Tibial nerve (tissue), 4 donors: ENCODE measurements at places on chromosomes 6 and 20.
A peak's percentile ranks its signal among the peaks of the same experiment; 100 is the strongest.

DNA sequence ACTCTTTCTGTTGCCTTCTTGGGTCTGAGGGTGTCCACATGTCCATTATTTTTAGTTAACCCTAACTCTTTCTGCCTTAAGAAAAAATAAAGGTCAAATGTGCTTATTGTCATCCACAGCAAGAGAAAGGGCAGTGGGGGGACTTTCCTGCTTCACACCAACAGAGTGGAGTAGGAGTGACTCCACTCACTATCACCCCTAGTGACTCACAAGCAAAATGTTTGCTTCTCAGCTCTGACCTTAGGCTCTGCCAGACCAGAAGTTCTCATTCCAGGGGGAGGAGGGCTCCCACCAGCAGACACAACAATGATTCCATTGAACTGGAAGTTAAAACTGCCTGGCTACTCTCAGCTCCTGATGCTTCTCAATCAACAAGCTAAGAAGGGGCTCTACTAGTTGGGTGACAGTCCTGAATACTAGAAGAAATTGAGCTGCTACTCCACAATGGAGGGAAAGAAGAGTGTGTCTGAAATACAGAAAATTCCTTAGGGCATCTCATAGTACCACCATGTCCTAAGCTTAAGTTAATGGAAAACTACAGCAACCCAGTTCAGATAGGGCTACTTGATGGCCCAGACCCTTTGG lies 83.9 kb upstream of the AFDN start:
- no peak for DNase-seq

- no peak for DNase-seq
These were observed 117.6 kb downstream of the JPH2 start for GRCh38 chr20:44069203-44070011.

- DNase-seq, result no peak
These were observed 61.1 kb upstream of the TGM3 start for GRCh38 chr20:2234598-2235191.

- peak; percentile 32 for DNase-seq
These were observed 15.5 kb downstream of the SDCBP2 start for GRCh38 chr20:1313236-1313964.

GRCh38 chr6:37617073-37617472 lies 80.6 kb downstream of the MDGA1 start:
- DNase-seq, result no peak

DNA sequence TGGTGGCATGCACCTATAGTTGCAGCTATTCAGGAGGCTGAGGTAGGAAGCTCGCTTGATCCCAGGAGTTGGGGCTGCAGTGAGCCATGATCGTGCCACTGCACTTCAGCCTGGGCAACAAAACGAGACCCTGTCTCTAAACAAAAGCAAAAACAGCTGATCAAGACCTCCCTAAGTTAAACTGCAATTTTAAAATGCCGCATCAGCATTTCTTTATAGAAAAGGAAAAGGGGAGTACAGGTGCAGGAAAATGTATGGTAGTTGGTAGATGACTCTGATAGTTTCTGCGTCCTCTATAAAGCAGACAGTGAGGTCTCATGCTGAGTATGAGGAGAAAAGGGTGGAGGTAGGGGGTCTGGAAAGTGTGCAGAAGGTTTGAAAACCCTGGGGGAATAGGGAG lies 8.9 kb upstream of the TBCC start:
- DNase-seq, result no peak

GRCh38 chr20:53950031-53950430 lies 120.4 kb downstream of the BCAS1 start:
- no peak for DNase-seq

- DNase-seq, result peak; percentile 20
These were observed 584.2 kb downstream of the CD109 start for GRCh38 chr6:74280130-74280692.

DNA sequence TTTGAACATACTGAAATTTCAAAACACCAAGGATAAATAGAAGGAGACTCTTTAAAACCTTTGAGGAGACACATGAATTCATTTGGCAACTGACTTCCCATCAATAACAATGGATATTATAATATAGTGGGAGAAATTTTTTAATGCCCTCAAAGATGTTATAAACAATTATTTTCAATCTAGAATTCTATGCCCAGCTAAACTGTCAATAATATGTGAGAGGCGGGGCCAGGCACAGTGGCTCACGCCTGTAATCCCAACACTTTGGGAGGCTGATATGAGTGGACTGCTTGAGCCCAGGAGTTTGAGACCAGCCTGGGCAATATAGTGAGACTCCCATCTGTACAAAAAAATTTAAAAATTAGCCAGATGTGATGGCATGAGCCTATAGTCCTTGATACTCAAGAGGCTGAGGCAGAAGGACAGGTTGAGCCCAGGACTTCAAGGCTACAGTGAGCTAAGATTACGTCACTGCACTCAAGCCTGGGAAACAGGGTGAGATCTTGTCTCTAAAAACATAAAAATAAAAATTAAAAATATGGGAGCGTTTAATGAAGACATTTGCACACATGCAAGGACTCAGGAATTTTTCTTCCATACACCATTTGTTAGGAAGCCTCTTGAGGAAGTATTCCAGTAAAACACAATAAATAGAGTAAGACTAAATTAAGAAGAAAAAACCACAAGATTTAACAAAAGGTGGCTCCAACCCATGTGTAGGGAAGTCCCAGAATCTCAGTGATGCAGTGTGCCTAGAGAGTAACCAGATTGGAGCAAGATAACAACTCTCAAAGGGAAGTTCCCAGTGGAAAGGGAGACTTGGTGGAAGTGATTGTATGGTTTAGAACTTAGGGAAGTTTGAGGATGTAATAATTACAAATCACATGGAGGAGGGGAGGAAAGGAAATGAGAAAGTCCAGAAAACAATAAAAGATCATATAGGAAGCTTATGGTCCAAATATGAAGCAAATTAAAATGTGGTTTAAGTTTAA lies 26.3 kb upstream of the ETV7 start:
- no peak for DNase-seq
